ENCODE measurements at places on chromosomes 5 and 9. TPM values are rescaled to one million over a fixed set of nuclear protein-coding genes. Genes with fewer than 3 reads are reported as not detected.

DNA sequence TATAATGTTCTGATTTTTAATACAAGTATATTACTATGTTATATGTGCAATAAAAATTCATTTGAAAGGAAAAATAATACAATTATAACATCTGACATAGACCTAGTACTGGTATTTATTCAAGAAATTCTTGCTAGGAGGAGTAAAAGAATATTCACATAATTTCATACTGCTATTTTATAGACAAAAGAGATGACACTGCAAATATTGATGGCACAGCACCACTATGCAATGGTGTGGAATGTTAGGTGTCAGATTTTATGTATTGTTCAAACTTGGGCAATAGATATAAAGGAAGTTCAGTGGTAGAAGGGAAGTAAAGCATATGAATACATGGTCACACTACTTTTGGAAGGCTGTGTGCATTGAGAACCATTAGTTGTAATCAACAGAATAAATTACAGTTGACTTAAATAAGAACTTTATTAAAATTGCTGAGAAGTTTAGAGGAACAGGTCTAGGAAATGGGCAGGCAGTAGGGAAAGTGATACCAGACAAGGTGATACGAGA, 143.9 kb downstream of the OR2K2 start:
- no peak for DNase-seq

GRCh38 chr5:6225121-6225607, 153.2 kb downstream of the MED10 start:
- no peak for DNase-seq

- peak; percentile 88 for DNase-seq
Observed at GRCh38 chr9:77848897-77849296, 182.7 kb downstream of the GNAQ start.

- no peak for DNase-seq
Observed at GRCh38 chr5:179119415-179120170, 59.4 kb downstream of the ZNF354C start.

The SLC6A19 gene
- total RNA-seq: not detected

GRCh38 chr5:108945094-108945493, 197.4 kb downstream of the FER start:
- DNase-seq: no peak

DNA sequence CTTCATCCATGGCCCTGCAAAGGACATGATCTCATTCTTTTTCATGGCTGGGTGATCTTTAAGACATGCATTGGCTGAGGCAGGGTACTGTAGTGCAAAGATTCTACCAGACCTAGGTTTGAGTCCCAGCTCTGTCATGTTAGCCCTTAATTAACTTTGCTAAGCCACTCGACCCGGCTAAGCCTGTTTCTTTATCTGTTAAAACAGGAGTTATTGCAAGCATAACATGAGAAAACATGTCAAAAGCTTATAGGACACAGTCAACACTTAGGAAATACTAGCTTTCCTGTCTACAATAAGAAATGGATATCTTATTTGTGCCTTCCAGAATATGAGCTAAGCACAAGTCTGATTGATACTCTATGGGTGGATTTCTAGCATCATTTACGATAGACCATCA, 92.6 kb downstream of the RASEF start:
- no peak for DNase-seq

DNA sequence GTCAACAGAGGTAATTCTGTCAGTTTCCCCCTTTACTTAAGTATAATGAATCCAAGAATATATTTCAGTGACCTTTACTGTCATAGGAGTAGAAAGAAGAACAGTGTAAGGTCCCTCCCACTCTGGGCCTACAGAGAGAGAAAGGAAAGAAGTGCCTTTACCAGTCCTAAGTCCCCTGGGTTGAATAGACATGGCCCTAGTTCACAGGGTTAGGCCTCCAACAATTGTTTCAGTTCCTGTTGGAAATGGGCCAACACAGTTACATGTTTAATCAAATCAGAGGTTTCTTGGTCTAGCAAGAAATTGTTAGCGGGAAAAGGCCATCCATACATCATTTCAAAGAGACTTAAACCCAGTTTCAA, 605.6 kb downstream of the MTRR start:
- DNase-seq: no peak

GRCh38 chr9:98815391-98815951, 8.0 kb downstream of the GALNT12 start:
- DNase-seq: no peak

The F2RL1 gene
- 34.9 TPM for total RNA-seq

- DNase-seq: no peak
Observed at GRCh38 chr9:26768145-26768544, 124.5 kb downstream of the CAAP1 start.

The LHX6 gene
- total RNA-seq: 0.26 TPM

The RAD1 gene
- 16.7 TPM for total RNA-seq

DNA sequence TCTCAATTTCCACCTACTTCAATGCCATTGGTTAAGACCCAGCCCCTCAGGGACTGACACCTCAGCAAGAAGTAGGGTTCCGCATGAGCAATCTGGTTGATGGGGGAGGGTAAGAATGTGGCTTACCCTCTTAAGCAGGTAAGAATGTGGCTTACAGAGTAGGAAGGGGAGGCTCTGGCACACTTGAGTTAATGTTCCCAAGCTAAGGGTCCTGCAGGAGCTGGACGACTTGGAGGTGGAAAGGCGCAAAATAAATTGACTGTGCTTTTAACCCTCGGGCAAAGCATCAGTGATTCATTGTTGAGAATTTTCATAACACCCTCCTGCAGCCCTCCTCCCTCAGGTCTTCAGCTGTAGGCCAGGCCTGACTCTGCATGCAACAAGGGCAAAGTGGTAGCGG, 24.9 kb upstream of the ADRA1B start:
- no peak for DNase-seq

The TRIM36 gene
- 4.9 TPM for total RNA-seq

DNA sequence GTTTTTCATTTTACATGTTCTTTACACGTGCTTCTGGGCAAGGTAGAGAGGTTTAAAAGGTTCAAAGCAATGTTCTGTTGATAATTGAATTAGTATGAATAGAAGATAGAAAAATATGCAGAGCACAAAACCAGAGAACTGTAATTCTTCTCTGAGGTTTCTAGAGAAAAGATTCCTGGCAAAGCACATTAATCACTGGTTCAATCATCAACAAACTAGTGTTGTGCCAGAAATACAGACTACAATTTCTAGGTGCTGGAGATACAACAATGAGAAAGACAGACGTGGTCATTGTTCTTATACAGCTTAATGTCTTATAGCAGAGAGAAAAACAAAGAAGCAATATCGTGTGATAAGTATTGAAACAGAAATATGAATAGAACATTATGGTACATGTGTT, 25.5 kb downstream of the MEGF9 start:
- no peak for DNase-seq

The PCDHB6 gene
- 0.22 TPM for total RNA-seq

DNA sequence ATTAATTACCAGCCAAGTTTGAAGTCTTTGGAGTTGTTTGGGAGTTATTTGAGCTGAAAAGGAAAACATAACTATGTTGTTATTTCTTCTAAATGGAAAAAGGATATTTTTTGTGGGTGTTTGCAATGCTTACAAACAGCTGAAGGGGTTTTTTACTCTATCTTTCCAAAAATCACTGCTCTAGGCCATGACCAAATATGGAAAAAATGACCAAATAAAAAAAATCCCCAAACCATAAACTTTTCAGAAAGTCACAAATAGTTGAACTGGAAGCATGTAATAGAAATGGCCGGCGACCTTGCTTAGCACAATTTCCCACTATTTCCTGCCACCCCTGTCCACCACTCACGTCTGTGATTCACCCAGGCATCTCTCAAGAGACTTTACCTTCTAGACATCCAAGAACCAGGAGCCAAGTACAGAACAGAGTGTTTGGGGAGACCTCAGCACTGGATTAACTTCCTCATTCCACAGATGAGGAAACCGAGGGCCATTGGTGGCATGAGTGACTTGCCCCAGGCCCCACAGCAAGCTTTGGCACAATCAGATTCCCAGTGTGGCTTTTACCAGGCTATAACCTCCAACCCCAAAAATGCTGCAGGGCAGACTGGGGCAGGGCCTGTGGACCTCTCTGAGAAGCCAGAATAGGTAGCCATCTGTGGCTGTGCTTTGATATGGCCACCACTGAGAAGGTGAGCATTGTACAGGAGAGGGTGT, 84.5 kb downstream of the NRG2 start:
- no peak for DNase-seq

DNA sequence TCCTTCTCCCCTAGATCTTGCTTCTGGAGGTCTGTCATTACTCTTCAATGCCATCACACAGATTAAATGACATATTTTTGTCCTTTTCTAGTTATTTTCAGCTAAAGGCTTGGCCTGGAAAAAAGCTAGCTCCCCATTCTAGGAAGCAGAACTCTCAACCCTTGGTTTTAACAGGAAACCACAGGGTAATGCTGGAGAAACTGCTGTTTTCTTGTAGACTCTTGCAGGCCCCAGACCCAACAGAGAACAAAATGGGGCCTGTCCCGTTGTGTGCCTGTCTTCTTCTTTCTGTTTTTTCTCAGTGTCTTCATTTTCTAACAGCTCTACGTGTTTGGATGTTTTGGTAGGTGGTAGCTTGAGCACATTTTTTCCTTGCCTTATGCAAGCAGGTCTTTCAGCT, 21.5 kb downstream of the DCANP1 start:
- DNase-seq: no peak

- no peak for DNase-seq
Observed at GRCh38 chr9:113948891-113949570, 72.9 kb downstream of the ZNF618 start.

- no peak for DNase-seq
Observed at GRCh38 chr5:101995585-101995984, 300.5 kb downstream of the SLCO4C1 start.

DNA sequence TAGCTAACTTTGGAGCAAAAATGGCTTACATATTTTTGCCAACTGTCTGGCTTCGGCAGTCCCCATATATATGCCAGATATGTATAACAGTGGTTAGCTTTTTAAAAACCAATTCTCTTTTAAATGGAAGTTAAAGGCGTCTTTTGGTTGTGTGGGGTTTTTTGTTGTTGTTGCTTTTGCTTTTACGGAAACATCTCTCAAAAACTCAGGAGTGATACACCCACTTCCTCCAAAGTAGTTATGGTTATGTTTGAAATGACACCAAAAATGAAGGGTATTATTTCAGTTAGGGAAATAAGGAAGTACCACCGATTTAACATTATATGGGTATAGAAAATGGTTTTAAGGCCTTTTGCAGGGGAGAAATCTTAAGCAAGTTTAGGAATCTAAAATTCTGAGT, 2.3 kb downstream of the CNOT8 start:
- no peak for DNase-seq

DNA sequence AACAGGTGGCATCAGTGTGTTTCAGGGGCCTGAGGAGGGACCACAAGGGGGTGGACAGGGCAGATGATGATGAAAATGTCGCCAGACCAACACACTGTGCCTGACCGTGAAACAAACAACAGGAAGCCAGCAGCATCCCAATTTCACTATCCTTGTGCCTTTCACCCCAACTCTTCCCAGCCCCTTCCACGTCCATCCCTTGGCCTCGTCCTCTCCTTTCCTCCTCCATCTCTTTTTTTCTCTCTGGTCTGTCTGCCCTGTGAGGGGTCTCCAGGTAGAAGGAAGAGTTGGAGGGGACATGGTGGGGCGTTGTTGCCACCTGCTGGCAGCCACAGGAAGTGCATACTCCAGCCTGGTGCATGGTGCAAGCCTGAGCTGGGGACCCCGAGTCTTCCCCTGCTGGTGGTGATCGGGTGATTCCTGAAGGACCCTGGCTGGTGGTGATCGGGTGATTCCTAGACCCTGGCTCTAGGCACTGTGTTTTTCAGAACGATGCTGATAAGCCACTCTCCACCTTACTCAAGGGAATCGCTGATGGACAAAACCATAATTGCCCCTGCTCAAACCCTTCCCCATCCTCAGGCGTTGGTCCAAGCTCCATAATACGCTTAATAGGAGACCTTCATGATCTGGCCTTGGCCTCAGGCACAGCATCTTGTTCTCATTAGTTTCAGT, 21.7 kb upstream of the NSD1 start:
- peak; percentile 62 for DNase-seq

- DNase-seq: peak; percentile 57
Observed at GRCh38 chr5:14032918-14033317, 88.4 kb upstream of the DNAH5 start.

- DNase-seq: no peak
Observed at GRCh38 chr5:79947567-79947966, 43.5 kb downstream of the MTX3 start.

Measured in MCF 10A (cell line).